ENCODE measurements at places on chromosomes 2 and 18.

- no peak for DNase-seq
Observed at GRCh38 chr2:133579274-133579673, 11.0 kb upstream of the NCKAP5 start.

- no peak for DNase-seq
Observed at GRCh38 chr18:34196256-34196655, 28.5 kb downstream of the NOL4 start.

GRCh38 chr2:226578373-226578772, 221.2 kb downstream of the IRS1 start:
- DNase-seq: no peak

DNA sequence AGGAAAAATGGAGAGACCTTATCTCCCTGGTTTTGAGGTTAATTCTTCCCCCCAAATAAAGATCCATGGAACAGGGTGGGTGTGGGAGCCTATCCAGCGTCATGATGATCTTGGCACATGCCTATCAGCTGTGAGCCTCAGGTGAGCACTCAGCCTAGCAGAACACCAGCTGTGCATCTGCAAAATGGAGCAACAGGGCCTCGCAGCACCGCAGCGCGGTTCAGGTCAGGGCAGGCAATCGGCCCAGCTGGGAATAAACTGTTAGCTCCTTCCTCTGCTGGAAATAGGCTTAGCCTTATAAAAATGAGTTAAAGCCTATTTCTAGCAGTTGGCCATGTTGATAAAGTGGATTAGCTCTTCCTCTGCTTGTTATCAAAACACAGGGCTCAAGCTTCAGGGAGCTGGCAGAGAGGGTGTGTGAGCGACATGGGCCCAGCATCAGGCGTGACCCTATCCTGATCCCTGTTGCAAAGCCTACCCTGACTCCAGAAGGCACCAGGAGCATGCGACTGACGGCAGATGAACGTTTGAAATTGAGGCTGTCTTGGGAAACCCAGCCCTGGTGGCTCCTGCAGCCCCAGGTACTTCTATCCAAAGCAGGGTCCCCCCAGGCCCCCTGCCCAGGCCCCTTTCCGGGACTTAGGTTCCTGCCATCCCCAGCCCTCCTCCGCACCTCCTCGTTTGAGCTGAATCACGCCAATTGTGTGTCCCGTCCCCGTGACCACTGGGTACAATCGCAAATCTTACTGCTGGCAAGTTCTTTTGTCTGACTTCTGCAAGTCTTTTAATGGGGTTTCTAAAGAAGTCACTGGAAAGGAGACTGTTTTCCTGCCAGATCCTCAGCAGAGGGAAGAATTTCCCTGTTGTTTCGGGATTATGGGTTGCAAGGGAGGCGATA, 35.4 kb downstream of the ARHGEF4 start:
- no peak for DNase-seq

GRCh38 chr2:102484310-102485061, 11.5 kb downstream of the SLC9A4 start:
- DNase-seq: no peak

GRCh38 chr2:191209340-191209739, 35.9 kb upstream of the MYO1B start:
- no peak for DNase-seq

GRCh38 chr2:2769481-2770431, 438.7 kb upstream of the MYT1L start:
- DNase-seq: no peak

- no peak for DNase-seq
Observed at GRCh38 chr2:157856187-157856515, 20.0 kb downstream of the ACVR1 start.

DNA sequence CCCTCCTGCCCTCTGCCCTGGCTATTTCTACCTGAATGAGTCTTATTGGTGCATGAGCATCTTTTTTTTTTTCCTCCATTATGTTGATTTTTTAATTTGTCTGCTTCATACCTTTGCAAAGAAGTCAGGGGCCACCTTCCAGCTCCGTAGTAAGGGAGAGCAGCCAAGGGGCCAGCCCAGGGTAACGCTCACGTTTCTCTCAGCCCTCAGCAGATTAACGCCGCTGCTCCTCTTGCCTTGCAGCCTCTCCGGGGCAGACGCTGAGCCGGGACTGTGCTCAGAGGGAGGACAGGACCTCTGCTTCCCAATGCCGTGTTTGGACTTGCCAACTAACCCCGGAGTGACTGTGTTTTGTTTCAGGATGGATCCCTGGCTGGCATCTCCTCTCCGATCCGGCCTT, 241.7 kb downstream of the ATAD2B start:
- no peak for DNase-seq

DNA sequence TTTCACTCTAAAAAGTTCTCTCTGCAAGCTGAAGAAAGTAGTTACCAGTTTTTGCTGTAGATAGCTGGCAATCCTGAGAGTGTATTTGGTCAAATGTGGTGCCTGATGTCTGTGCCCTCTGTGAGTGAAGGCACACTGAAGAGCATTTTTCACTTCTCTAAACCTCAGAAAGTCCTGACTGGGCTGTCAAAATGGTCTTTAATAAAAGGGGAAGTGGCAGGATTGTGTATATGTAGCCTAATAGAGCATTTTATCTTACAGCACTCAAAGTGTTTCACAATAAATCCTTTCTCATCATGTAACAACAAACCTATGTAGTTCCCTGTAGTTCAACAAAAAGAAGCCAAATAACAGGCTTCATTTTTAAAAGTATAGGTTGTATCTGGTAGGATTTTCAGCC, 1552.3 kb upstream of the SLC39A10 start:
- peak; percentile 4 for DNase-seq

DNA sequence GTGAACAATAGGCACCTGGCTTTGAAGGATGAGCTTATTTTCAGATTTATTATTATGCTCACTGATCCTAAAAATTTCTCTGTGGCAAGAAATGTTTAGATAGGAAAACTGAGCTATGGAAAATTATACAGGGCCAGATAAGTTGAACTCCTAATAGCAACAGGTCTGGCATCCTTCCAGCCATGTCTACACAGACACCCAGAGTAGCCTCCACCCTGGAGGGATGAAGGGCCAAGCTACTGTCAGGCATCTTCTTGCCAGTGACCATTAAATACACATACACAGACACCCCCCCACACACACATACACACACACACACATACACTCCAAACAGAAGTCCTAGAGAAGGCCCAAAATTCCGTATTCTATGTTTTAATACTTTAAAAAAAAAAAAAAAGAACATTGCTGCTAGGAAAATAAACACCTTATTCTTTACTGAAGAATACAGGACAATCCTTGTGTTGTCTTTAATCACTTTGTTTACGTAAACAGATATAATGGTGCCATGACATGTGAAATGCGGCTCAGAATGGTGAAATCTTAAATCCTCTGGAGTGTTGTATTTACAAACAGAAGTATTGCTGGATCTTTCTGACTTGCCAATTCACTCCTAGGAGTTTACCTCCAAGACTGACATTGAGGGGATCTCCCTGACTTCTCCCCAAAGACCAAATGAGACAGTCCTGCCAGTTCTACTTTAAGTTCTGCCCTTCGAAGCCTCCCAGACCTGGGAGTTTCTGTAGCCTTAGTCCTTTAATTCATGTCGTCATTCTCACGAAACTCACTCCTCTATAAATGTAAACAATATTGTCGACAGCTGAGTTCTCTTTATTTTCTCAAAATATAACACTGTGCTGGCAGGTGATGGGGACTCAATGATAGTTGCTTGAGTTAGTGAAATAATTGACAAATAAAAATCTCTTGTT, 163.1 kb downstream of the ANTXR1 start:
- DNase-seq: no peak

Measured in CD4-positive, alpha-beta T cell treated with Interleukin-1 beta for 1 hour (primary cell).